Gastroesophageal sphincter (tissue), 4 donors: ENCODE measurements at places on chromosomes 5 and 9.

DNA sequence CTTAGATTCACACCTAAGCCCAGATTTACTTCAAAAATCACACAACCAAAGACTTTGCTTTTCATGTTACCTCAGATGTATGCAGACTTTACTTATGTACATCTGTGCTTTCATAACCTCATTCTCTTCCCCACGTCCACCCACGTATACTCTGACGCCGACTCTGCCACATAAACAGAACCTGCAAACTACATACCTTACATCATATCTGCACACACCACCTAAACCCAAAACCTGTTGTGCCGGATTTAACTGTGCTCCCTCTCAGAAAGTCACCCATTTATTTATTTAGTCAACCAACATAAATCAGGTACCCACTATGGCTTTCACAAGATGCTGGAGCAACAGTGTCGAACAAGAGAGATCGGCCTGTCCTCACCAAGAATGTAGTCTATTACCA lies 1.0 kb upstream of the DPYSL3 start:
- ATAC-seq = no peak

DNA sequence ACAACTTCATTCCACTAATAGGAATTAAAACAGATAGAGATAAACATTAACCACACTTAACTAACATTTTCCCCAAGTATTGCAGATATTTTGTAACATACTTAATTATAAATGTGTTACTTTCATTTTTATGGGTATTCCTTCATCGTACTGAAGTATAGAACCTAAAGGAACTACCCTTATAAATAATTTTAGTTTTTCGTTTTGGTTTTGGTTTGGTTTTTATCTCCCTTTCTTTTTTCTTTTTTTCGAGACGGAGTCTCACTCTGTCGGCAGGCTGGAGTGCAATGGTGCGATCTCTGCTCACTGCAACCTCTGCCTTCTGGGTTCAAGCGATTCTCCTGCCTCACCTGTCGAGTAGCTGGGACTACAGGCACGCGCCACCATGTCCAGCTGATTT lies 60.1 kb upstream of the LMNB1 start:
- no peak for ATAC-seq

DNA sequence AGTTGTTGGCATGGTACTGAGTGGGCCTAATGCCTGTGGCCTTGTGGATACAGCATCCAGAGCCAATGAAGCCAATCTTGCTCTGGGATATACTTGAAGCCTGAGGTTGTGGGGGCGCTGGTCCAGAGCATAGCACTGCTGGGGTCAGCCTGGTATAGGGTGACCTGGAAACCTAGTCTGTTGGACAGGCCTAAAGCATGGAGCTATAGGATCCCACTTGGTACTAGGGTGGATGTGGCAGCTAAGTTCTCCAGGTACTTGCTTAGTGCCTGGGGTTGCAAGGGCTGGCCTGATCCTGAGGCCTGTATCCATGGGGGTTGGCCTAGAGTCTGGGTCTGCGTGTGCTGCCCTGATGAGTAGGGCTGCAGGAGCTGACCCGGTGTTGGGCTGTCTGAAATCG lies 1168.2 kb upstream of the C9orf72 start:
- ATAC-seq = peak; percentile 31

DNA sequence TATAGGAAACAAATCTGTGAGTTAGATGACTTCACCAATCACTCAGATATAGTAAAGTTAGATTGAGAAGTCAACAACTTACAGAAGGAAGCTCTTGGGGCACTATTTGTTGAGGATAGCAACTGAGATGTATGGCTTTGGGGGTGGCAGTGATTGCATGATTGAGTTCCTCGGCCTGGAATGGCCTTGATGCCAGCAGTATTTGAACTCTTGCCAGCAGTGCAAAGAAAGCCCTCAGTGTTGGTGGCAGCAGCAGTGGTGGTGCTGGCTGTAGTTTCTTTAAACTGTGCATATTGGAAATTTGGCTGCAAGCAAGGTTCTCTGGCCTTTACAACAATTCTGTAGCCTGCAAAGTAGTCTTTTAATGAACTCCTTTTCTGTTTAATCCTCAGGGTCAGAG lies 41.4 kb upstream of the PJA2 start:
- ATAC-seq = no peak
